Activated CD4-positive, CD25-positive, alpha-beta regulatory T cell treated with anti-CD3 and anti-CD28 coated beads, Interleukin-2, amount 50 U/mL, for 24 hours (primary cell): ENCODE measurements at places on chromosomes 3 and 15.

GRCh38 chr3:171844873-171845272 is 1.7 kb downstream of the TMEM212 start:
- no peak for ATAC-seq

GRCh38 chr15:66598095-66598815 is 32.5 kb upstream of the LCTL start:
- no peak for ATAC-seq

DNA sequence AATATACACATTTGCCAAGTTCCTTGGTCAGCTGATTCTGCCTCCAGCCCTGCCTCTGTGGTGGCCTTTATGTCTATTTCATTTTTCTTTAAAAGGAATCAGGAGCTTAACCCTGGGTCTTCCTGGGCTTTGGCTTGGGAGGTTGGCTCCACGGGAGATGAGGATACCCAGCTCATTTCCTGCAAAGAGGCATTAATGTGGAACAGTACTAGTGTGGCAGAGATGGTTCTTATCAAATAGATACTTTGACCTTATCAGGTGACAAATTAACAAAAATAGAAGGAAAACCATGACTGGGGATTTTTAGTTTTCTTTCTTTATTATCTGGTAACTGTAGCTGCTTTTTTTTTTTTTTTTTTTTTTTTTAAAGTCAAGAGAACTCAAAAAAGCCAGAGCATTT is 42.8 kb downstream of the BBS4 start:
- no peak for ATAC-seq

DNA sequence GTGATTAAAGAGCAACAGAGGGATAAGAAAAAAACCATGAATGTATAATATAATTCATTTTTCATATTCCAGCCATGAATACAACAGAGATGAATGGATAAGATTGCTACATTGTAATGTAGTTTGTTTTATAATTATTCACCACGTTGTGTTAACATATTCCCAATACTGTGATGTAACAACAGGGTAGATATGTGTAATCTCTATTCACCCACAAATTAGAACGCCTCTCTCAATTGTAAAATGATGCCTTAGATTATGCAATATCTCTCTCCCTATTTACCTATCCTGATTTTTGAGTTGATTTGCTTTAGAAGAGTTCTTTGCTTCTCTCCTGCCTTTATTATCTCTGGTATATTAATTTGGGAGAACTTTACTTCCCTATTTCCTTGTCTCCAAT is 193.6 kb downstream of the AGBL1 start:
- ATAC-seq, result no peak

DNA sequence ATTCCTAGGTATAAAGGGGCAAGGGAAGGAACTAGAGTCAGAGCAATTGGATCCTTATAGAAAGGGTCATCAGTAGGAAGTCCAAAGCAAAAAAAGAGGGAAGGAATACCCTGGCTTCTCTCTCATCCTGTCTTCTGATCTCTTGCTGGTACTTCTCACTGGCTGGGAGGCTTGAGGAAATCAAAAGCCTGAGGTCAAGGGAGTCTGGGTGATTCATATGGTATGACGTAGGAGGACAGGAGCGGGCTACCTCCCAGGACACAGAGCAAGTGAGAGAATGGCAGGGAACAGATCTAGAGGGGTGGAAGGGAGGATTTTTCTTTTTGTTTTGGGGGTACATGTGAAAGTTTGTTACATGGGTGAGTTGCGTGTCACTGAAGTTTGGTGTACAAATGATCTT is 76.0 kb downstream of the CFAP20DC start:
- ATAC-seq, result no peak

- ATAC-seq, result no peak
These were observed 174.9 kb upstream of the SNTN start for GRCh38 chr3:63477494-63478129.

DNA sequence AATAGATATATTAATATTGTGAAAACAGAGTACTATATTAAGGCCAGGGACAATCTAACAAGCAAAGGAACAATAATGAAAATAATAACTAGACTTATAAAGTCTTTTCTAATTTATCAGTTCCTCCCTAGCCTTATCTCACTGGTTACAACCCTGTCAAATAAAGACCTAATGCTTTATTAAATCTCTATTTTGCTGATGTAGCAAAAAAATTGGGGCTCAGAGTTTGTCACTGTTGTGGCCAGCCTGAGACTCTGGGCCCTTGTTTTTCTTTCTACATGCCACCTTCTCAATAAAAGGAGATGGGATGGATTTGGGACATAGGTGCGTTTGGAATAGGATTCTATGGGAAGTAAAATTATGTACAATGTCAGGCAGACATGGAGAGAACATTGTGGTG is 937.0 kb downstream of the IGSF11 start:
- no peak for ATAC-seq

- no peak for ATAC-seq
These were observed 33.1 kb downstream of the RBP2 start for GRCh38 chr3:139443186-139443585.

DNA sequence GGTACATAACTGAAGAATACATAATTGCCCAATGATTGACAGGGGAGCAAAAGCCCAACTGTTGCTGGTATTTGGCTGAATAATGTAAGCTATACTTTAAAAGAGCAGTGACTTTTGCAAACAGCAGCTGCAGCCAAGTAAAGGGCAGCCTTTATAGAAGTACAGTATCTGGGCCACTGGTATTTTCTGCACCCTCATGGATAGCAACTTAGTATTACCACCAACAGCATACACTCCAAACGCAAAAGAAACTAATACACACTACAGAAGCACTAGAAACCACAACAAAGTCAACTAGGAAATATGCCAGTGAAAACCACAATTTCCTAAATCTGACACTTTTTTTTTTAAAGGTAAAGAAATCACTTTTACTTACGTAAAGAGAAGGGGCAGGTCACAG is 206.1 kb downstream of the TIGIT start:
- ATAC-seq, result peak; percentile 49
